ENCODE measurements at places on chromosomes 2 and 18. TPM values are rescaled to one million over a fixed set of nuclear protein-coding genes. Genes with fewer than 3 reads are reported as not detected.

Gene KATNAL2
- 1.3 TPM for total RNA-seq

Gene EVA1A
- total RNA-seq = 18.2 TPM

Gene CHAC2
- 13.4 TPM for total RNA-seq

Gene TFCP2L1
- 0.95 TPM for total RNA-seq

Gene HOXD12
- total RNA-seq = not detected

Gene STEAP3
- 44.9 TPM for total RNA-seq
